GM23338 (cell line): ENCODE measurements at places on chromosomes 12 and 14. TPM values are rescaled to one million over a fixed set of nuclear protein-coding genes. Genes with fewer than 3 reads are reported as not detected.

CRIP2 gene
- total RNA-seq = 3.4 and 5.0 TPM in 2 replicates

EXOC3L4 gene
- total RNA-seq = not detected in 2 replicates

RHOJ gene
- 0.17 TPM in 1 of 2 replicates, not detected in the other for total RNA-seq

NTF3 gene
- total RNA-seq = 2.4 TPM in 1 of 2 replicates, not detected in the other

KLRD1 gene
- total RNA-seq = 0.03 TPM in 1 of 2 replicates, not detected in the other

PTPN6 gene
- 24.7 and 25.3 TPM in 2 replicates for total RNA-seq

IL22 gene
- not detected in 2 replicates for total RNA-seq

SERPINA12 gene
- total RNA-seq = not detected in 2 replicates

GPATCH2L gene
- 71.0 and 94.4 TPM in 2 replicates for total RNA-seq

CCDC38 gene
- not detected in 2 replicates for total RNA-seq

GRCh38 chr14:88380405-88380804 lies 5.1 kb upstream of the SPATA7 start:
- peak; percentile 27 for DNase-seq

- DNase-seq = no peak
Observed at GRCh38 chr12:123621101-123621500, 12.4 kb downstream of the EIF2B1 start.

GRCh38 chr12:57280211-57281062 lies 29.4 kb upstream of the STAC3 start:
- peak; percentile 51 for DNase-seq

GRCh38 chr14:26282578-26282977 lies 315.3 kb downstream of the NOVA1 start:
- no peak for DNase-seq

DNA sequence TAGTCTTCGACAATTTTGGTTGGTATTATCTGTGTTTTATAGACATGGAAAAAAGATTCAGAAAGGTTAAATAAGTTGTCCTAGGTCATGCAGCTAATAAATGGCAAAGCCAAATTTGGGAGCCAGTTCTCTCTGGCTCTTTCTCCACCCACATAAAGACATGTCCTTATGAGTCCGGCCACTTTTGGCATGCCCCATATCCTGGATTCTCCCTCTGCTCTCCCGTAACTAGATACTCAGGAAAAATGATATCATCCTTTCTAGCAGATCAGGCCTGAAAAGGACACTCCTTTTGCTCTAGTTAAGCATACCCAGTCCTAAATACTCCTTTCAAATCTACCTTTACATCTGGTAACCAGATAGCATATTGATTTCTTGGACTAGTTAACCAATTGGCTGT lies 64.4 kb downstream of the TTLL5 start:
- DNase-seq = no peak
